ENCODE measurements at places on chromosomes 5 and 9. TPM values are rescaled to one million over a fixed set of nuclear protein-coding genes. Genes with fewer than 3 reads are reported as not detected.

DNA sequence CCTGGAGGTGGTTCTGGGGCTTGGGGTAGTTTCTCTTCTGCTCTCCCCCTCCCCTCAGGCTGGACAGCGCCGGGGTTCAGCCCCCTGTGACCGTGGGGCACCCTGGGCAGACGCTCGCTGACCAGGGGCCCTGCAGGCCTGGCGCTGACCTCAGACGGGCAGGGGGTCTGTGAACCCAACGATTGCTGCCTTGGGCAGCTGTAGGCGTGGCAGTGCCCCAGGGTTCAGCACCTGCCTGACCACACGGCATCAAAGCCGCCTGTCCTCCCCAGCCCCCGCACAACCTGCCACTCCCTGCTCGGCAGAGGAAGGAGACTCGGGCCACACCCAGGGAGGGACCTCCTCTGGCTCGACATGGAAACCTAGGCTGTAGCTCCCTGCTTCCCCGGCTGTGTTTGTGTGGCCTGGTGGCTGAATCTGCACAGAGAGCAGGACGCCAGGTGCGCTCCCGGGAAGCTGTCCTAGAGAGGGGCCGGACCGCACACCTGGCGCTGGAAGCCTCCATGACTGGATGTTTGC is 12.2 kb downstream of the LCN12 start:
- DNase-seq, result no peak

GRCh38 chr9:97852399-97853055 is 499 bp upstream of the FOXE1 start:
- DNase-seq, result peak; percentile 69

- no peak for DNase-seq
Measured at GRCh38 chr5:178832618-178833201, 27.0 kb upstream of the ZNF354B start.

DNA sequence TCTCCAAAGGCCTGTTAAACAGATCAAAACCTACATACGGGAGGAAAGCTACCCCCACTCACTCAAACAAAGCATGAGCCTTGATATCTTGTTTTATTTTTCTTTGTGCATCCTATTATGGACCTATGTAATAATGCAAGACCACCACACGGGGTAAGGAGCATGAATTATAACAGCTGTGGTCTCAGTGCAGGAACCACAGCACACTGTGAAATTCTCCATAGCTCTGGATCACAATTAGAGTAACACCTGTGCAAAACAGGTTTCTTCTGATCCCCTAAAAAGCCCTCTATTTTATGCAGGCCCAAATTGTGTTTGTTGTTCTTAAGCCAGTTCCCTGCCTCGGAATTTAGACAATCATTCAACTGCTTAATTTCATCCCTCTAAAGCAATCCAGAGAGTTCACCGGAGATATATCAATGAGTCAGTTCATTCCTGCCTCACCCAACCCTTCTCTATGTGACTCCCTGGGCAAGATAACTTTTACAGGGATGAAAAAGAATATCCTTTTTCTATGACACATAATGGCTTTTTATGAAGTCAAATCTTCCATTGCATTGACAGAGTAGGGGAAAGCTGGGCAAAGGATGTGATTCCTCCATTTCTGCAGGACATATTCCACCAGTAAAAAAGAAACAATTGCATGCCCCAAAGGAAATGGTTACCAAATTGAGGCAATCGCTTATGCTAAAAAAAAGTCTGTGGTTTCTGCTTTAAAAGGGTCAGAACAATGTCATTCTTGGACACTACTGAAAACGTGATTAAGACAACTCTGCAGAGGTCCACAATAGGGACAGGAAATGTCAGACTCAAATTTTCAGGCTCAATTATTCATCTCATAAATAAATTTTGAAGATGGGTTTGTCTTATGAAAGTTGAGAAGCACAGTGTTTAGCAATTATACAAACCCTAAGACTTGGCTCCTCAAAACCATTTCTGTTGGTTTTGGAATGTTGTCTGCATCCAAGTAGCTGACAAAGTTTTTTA is 41.6 kb upstream of the FST start:
- DNase-seq, result no peak

DNA sequence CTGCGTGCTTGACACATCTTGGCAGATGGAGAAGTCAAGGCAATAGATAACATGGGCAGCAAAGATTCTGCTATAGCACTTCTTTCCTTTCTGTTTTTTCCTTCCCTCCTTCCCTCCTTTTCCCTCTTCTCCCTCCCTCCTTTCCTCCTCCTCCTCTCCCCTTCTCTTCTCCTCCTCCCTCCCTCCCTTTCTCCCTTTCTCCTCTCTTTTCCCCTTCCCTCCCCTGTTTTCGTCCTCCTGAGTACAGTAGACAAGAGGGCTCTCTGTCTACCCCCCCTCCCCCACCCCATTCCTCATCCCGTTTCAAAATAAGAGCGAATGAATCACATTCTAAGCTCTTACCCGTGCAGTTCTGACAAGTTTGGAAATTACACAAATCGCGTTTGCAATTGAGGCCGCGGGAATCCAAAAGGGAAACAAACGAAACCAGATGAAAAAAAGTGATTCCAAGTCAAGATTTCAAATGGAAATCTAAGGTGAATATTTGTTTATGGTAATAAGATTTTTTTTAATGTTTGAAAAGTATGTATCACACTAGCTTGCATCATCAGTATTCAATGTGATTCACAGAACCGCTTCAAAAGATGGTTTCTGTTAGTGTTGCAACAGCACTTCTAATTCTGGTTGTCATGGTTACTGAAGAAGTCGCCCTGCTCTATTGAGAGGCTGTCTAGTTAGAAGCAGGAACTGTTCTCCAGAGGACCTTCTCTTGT is 1.3 kb downstream of the NIM1K start:
- DNase-seq, result peak; percentile 85

DNA sequence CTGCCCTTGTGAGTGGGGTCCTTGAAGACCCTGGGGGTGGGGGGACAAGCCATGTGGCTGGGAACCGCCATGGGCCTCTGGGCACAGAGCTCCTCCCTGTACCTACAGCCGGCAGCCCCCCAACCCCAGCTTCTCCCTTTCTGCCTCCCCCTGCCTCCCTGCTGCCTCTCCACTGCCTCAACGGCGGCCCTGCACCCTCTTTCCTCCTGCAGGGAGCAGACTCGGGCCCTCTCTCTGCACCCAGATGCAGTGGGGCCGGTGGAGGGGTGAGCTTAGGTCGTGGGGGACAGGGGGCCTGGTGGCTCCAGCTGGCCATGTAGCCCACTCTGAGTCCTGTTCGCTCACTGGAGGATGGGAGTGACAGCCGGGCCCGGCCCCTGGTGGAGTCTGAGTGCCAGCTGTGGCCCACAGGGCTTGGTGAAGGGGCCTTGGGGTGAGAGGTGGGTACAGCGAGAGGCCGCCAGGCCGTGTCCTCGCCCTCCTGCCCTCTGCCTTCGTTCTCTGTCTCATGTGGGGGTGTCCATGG is 139.3 kb upstream of the COL5A1 start:
- no peak for DNase-seq

- peak; percentile 83 for DNase-seq
Measured at GRCh38 chr9:131773911-131774379, 34.1 kb upstream of the RAPGEF1 start.

DNA sequence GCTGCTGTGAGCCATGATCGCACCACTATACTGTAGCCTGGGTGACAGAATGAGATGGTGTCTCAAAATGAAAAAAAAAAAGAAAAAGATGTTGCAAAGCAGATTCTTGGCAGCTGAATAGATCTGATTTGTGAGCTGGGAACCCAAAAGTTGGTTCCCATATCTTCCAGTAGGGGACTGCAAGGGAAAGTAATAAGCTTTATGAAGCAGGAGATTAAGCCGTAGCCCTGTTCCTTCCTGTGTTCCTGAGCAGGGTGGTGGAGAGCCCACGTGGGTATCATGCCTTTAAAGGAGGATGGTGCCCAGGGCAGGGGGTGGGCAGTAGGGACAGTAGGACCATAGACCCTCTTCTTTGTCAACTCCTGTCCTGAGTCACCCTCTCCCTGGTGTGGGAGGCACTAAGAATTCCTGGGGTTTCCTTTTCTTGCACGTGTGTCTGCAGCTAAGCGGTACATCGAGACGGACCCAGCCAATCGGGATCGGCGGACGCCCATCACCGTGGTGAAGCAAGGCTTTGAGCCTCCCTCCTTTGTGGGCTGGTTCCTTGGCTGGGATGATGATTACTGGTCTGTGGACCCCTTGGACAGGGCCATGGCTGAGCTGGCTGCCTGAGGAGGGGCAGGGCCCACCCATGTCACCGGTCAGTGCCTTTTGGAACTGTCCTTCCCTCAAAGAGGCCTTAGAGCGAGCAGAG is 37.9 kb downstream of the STOM start:
- DNase-seq, result no peak

- no peak for DNase-seq
Measured at GRCh38 chr9:83440641-83441040, 97.6 kb downstream of the FRMD3 start.

DNA sequence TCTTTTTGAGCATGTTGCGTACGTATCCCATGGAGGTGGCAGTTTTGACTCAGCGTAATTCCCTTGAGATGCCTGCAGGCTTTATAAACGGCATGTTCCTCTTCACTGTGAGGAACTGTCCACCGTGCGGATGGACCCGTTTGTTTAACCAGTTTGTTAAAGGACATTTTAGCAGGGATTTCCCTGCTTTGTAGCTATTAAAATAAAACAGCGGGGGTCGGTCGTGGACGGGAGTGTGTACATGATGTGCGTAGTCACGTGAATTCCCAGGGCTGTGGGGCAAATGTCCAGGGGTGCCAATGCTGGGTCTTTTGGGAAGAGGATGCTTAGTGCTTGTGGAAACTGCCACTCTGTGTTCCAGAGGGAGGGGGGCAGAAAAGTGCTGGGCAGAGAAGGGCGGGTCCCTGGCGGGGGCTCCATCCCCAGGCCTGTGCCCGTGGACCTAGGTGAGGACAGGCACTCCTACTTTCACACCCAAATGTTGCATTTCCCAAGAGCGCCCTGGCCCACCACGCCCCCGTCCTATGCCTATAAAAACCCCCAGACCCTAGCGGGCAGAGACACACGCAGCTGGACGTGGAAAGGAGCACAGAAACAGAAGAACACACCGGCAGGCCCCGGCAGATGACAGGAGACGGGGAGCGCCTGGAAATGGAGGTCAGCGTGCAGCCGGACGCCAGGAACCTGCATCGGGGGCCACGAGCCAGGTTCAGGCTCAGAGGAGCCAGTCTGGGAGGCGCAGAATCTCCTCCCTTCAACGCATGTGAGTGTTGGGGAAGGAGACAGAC is 4.0 kb upstream of the TERT start:
- no peak for DNase-seq

DNA sequence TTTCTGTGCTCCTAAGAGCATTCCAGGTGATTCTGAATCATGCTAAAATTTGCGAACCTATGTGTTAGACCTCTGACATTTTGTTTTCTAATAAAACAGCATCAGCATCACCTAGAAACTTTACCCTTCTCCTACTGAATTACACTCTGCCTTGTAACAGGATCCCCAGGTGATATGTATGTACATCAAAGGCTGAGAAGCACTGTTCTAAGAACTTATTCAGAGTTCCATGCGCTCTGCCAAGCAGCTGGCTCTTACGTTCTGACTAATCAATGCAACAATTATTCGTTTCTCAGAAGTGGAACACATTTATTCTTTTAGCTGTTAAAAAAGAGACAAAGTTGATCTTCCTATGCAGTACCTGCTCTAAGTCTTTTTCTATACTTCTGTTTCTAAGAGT is 228.6 kb downstream of the SLF1 start:
- DNase-seq, result no peak

- peak; percentile 33 for DNase-seq
Measured at GRCh38 chr5:153835891-153836515, 202.7 kb downstream of the FAM114A2 start.

- DNase-seq, result no peak
Measured at GRCh38 chr5:164059471-164059870, 554.1 kb downstream of the MAT2B start.

TMC1 gene
- total RNA-seq, result not detected

CYSTM1 gene
- 17.3 TPM for total RNA-seq

AMBP gene
- total RNA-seq, result not detected

SAXO1 gene
- not detected for total RNA-seq

PCDHB16 gene
- total RNA-seq, result not detected

FOCAD gene
- total RNA-seq, result 36.4 TPM

CCL28 gene
- 7.4 TPM for total RNA-seq

CYLC2 gene
- not detected for total RNA-seq

C5orf52 gene
- total RNA-seq, result 0.42 TPM

SPARC gene
- total RNA-seq, result not detected

MYOZ3 gene
- total RNA-seq, result 0.07 TPM
